IMR-90 (cell line): ENCODE measurements at places on chromosomes 7 and 10. TPM values are rescaled to one million over a fixed set of nuclear protein-coding genes. Genes with fewer than 3 reads are reported as not detected.

Gene FXYD4
- not detected in 2 replicates for polyA plus RNA-seq

DNA sequence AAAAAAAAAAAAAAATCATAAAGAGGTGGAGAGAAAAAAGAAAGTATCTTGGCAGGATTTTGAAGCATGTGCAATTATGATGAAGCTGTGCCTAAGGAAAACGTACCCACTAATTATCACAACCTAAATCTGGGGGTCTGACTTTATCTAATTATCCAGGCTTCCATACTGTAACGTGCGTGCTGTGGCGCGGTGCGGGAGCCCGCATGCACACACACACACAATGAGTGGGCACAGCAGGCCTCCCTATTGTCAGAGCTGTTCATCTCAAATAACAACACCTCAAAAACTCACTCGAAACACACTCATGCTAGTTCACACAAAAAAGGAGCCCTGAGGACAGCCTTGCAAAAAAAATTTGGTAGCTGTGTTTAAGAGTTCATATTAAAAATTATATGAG, 31.9 kb downstream of the BEND7 start:
- DNase-seq = no peak

DNA sequence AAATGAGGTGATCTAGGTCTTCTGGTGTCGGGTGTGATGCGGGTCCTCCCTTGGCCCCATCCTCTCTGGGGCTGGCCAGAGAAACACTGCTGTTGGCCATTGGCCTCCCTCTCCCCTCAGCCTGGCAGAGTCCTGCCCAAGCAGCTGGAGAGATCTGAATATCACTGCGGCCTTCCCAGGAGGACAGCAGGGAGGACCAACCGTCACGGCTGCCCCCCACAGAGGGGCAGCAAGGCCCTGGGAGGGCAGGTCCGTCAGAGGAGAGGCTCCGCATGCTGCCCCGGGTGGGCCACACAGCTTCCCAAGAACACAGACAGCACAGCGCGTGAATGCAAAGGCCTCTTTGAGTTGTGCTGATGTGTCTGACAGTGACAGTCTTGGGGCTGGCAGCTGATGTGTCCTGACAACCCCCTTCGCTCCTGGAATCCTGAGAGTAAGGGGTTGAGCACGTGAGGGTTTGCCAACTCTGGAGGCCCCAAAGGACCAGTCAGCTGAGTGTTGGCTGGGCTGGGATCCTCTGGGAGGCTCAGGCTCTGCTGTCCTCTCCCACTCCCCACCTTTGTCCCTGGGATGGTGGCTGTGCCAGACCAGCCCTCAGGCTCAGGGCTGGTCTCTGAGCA, 132.5 kb upstream of the UNC5B start:
- no peak for DNase-seq

GRCh38 chr10:132945125-132945893, 2.9 kb upstream of the CFAP46 start:
- no peak for DNase-seq

DNA sequence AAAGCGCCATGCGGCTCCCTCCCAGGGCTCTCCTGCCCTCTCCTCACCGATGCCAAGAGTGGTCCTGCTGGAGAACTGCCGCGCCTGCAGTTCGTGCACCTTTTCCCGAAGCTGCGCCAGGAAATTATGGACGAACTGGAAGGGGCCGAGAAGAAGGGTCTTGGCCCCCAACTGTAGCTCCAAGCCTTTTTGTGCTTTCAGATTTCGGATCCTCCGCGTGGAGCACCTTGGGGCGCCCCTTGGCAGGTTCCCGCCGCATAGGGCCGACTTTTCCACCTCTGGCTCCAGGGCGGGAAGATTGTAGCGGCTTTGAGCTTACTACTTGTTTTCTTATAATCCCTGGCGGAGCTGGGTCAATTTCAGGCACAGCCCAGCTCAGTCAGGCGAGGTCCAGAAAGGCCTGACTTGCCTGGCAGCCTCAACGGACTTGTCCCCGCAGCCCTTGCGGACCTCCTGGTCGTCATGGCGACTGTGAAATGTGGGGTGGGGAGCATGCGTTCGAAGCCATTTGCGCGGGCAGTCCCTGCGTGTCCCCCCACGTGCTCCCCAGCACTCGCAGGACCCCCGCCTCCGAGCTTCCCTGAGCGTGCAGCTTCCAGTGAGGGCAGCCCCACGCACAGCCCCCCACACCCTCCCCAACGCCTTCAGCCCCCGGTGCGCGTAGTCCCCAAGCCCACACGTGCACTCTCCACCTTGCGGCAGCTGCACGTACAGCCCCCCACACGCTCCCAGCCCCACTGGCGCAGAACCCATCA, 129.9 kb downstream of the KBTBD2 start:
- DNase-seq = no peak

DNA sequence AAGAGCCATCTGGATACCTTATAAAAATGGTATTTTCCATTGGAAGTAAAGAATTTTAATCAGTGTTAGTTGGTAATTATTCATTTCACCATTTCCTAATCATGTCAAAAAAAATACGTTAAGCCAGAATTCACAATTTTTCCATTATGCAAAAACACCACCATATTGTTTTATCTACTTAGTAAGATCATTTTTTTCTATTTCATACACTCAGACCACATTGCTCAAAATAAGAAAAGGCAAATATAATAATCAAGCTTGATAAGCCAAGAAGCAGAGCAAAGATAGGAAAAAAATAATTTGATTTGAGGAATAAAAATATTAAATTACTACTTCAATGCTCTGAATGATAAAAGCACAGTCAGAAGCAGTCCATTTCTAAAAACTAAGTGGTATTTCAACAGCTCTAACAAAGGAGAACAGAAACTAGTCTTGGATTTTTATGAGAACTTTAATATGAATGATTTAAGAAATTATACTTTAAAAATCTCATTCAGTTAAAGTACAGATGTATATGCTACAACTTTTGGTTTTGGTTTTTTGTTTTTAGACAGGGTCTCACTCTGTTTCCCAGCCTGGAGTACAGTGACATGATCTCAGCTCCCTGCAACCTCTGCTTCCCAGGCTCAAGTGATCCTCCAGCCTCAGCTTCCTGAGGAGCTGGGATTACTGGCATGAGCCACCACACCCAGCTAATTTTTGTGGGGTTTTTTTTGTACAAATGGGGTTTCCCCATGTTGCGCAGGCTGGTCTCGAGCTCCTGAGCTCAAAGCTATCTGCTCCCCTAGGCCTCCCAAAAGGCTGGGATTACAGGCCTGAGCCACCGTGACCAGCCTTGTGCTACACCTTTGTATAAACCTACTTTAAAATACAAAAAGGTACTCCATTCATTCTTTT, 46.6 kb downstream of the LRRN3 start:
- peak; percentile 54 for DNase-seq

- no peak for DNase-seq
Observed at GRCh38 chr7:151243408-151244195, 4.9 kb downstream of the SMARCD3 start.

- DNase-seq = no peak
Observed at GRCh38 chr10:68561865-68562649, 1.9 kb downstream of the TET1 start.

- no peak for DNase-seq
Observed at GRCh38 chr7:115005953-115006352, 84.1 kb downstream of the MDFIC start.

GRCh38 chr10:44946205-44946604, 13.4 kb upstream of the RASSF4 start:
- DNase-seq = peak; percentile 63

DNA sequence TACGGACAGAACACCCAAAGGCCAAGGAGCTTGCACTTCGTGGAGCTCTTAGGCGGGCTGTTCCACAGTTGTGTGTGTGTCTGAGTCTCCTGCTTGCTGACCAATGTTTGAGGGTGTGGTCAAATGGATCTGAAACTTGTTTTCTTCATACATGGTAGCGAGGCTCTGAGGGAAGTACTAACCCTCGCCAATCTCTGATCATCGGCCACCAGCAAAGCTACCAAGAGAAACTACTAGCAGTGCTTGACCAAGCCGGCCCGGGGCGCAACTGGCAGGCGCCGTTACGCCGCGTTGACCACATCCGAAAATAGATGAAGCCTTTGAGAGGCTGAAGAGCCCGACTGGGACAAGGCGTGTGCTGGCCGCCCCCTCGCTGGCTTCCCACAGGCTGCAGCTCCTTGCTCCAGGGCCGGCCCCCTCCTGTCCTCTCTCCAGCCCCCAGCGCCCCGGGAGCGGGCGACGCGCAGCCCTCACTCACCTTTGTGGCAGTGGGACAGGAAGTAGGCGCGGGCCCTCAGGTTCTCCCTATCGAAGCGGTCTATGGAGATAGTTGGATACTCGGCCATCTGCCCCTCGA, 384 bp downstream of the DCLRE1C start:
- DNase-seq = peak; percentile 67

Gene VSTM2A
- not detected in 2 replicates for polyA plus RNA-seq

GRCh38 chr7:30992414-30992813, 28.7 kb downstream of the GHRHR start:
- no peak for DNase-seq

DNA sequence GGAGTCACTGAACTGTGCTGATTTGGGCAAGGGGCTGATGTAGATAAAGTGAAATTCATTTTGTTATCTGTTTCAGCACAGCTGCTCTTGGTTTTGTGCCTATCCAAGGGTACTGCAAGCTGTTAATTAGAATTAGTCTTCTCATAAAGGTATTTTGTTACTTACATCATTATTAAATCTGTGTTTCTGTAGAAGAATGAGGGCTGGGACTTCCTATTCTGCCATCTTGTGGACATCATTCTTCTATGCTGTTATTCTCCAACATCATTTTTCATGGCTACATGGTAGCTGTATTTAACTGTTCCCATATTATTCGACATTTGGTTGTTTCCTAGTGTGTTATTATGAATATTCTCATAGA, 76.2 kb upstream of the CCDC71L start:
- peak; percentile 63 for DNase-seq

Gene PILRA
- 0.13 and 0.56 TPM in 2 replicates for polyA plus RNA-seq

GRCh38 chr10:78278058-78278404, 244.4 kb downstream of the RPS24 start:
- peak; percentile 75 for DNase-seq

DNA sequence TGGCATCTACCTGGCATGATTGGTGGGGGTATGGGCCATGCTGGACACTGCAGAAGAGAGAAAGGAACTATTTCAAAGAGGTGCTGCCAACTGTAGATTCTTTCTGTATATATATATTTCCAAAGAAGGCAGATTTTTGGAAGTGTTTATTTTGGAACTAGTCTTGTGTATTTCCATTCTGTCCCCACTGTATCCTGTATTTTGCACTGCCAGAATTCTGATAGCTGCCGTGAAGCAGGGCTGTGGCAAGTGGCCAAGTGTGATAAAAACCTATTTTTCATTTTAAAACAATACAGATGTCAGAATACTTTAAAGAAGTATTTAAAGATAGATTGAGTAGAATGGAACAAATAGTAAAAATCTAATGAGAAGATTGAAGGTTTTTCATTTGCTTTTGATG, 17.1 kb downstream of the MCU start:
- no peak for DNase-seq

DNA sequence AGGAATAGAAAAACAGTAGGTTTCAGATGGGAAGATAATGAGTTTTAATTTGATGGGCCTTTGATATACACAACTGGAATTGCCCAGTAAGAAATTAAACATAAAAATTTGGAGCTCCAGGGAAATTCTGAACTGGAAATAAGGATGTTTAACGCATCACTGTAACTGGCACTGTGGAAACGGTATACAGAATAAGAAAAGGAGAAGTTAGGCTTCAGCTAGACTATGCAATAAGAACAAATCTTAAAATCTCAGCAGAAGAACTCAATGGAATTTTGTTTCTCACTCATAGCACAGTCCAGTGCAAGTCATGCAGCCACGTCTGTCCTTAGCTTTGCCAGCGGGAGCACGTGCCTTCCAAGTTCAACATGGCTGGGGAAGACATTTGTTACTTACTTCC, 52.9 kb upstream of the FGL2 start:
- no peak for DNase-seq

DNA sequence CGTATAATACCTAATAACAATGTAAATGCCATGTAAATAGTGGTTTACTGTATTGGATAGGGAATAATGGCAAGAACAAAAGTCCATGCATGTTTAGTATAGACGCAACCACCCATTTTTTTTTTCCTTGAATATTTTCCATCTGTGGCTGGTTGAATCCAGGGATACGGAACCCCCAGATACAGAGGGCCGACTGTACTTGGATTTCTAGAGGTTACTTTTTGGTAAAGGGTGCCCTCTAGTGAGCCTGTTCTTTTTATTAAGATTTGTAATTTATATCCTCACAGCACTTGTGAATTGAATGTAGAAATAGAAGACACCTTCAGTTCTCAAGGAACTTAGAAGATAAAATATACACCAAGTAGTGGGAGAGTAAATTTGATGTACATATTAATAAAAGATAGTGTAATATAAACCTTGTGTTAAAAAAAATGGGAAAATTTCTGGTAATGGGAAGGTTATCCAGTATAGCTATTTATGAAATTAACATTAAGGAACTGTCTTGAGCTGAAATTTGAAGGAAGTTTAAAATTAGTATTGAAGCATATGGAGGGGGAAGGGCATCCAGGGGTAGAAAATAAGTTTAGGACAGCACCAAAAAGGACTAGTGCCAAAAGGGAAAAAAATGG, 32.0 kb downstream of the EXOC6 start:
- peak; percentile 63 for DNase-seq

Gene STEAP4
- polyA plus RNA-seq = not detected in 2 replicates
